Mucosa of descending colon (tissue), 3 donors: ENCODE measurements at places on chromosomes 4 and X. TPM values are rescaled to one million over a fixed set of nuclear protein-coding genes. Genes with fewer than 3 reads are reported as not detected.
A peak's percentile ranks its signal among the peaks of the same experiment; 100 is the strongest.

Gene CTAG1A
- total RNA-seq = not detected

Gene DUX4
- not detected for total RNA-seq

- DNase-seq = no peak
Measured at GRCh38 chr4:78766650-78767049, 9.5 kb upstream of the BMP2K start.

GRCh38 chr4:2927016-2927695 lies 36.0 kb downstream of the NOP14 start:
- DNase-seq = peak; percentile 25

Gene SGCB
- 23.8 TPM for total RNA-seq

- no peak for DNase-seq
Measured at GRCh38 chrX:118522230-118522926, 26.8 kb downstream of the DOCK11 start.

Gene WDR1
- total RNA-seq = 467 TPM

DNA sequence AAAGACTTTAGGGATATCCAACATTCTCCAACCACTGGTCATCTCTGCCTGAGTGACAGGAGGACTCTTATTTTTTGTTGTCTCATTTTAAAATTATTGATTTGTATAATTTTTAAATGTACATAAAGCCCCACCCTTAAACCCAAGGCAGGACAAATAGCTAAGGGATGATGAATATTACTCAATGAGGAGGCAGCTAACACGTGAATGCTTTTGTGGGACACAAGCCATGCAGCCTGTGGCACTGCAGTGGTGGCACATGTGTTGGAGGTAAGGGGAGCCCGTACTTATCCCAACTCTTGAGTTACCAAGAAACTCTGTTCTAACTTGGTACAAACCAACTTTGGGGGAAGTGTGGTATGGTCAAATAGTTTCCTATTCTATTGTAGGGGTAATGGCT lies 19.5 kb downstream of the MID1IP1 start:
- DNase-seq = no peak

GRCh38 chr4:182828360-182829025 lies 88.7 kb downstream of the DCTD start:
- no peak for DNase-seq

- no peak for DNase-seq
Measured at GRCh38 chrX:111101580-111101979, 5.6 kb downstream of the PAK3 start.

DNA sequence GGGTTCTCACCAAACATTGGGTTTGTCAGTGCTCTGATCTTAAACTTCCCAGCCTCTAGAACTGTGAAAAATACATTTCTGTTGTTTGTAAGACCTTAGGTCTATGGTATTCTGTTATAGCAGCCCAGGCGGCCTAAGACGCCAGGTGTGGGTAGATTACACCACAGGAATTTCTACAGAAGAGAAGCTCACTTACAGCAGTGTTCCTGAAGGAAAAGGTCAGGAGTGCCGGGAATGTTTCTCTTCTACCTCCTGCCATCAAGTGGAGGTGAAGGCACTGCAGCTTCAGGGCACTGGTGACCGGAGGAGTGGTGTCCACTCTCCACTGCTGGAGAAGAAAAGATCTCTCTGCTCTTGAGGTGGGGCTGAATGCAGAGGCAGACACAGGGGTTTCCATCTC lies 45.7 kb downstream of the FHDC1 start:
- no peak for DNase-seq

DNA sequence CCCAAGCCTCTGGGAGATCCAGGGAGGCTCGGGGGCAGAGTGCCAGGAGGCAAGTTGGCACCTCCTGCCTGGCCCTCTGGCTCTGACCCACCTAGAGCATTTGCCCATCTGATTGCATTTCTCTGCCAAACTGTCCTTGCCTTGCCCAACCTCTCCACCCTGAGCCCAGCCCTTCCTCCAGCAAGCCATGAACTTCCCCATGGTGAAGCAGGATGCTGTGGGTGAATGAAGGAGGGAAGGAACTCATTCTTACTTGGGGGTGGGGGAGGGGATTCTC lies 9.3 kb upstream of the CNGA2 start:
- DNase-seq = no peak

DNA sequence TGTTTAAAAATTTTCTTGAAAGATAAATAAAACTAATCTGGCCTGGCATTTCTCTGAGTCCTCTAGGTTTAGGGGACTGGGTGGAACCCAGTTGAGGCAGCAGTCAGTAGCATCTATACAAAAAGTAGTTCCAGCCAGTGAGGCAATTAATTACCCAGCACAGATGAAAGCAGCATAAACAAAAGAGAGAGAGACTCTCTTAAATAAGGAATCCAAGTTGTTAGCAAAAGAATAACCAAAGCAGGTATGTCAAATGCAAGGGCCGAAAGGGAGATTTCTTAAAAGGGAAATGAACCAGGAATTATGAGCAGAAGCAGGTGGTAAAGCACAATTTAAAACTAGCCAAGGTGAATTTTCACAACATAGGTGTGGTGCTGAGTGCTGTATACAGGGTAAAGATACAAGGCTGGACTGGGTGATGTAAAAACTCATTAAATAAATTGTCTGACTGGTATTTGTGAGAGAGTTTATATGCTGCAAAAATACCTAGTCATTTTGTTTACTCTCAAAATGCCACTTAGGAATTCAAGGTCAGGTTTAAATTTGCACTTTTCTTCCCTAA lies 94.6 kb upstream of the GALNT7 start:
- peak; percentile 12 for DNase-seq

DNA sequence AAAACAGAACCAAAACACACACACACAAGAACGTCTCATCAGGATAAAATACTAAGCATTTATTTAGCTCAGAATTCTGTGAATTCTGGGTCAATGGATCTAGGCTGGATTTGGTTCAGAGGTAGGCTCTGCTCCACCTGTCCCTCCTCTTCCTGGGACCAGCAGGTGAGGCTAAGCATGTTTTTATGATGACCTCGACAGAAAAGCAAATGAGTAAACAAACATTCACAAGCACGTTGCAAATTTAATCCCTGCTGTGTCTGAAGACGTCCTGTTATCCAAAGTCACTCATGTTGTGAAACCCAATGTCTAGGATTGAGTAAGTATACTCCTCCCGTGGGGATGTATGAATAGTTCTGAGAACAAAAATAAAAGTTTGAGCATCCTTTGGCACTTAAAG lies 371.4 kb upstream of the TECRL start:
- no peak for DNase-seq

- no peak for DNase-seq
Measured at GRCh38 chr4:7698584-7698983, 241.1 kb downstream of the AFAP1 start.

- DNase-seq = no peak
Measured at GRCh38 chr4:4432341-4433125, 45.6 kb downstream of the NSG1 start.

GRCh38 chr4:53314252-53314651 lies 51.6 kb downstream of the SCFD2 start:
- no peak for DNase-seq

Gene MAGEB4
- total RNA-seq = not detected

Gene DMP1
- total RNA-seq = not detected

DNA sequence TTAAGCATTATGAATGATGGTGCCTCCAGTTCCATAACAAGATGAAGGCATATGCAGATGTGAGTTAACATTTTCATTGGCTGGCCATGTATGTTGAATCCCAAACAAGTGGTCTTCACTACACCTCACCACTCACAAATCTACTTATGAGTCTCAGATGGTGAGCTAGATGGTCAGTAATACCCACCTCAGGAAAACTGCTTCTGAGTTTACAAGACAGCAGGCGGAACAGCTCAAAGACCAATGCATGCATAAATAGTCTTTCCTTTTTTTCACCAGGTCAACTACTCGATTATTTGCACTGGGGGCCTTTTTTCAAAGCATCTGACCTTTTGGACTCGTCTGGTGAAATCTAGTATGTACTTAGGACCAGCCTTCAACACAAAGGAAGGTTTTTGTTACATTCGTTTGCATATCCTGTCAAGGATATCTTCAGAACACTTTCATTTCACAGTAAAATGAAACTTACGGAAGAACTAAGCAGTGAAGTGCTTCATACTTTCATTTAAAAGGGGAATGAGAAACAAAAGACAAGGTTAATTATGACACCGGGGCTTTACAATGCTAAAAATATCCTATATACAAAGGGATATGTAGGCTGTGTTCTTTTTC lies 23.1 kb upstream of the TLR7 start:
- no peak for DNase-seq

GRCh38 chrX:150841456-150842197 lies 56.8 kb downstream of the CD99L2 start:
- no peak for DNase-seq

DNA sequence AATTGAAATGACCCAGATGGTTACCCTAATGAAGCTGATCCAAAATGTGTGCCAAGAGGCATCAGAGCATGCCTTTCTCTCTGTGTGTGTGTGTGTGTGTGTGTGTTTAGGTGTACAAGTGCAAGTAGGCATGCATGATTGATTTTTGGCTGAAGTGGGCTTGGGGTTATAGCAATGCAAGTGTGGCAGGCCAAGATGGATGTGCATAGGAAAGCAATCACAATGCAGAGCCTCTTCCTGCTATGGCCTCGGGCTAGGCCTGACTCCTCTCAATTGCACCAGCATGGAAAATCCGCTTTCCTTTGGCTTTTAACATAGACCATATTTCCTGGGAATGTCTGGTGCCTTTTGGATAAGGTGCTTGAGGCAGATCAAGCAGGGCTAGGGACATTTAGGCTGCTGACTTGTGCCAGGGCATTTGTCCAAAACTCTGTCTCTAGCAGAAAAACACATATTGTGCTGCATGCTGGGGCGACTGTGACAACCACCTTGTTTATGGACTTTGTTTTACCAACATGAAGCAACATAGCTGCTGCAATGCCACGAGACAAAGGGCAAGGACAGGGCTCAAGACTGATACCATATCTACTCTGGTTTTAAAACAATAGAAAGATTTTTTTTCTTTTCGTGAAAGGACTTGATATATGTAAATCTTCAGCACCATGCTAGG lies 395.7 kb downstream of the RAPGEF2 start:
- no peak for DNase-seq

DNA sequence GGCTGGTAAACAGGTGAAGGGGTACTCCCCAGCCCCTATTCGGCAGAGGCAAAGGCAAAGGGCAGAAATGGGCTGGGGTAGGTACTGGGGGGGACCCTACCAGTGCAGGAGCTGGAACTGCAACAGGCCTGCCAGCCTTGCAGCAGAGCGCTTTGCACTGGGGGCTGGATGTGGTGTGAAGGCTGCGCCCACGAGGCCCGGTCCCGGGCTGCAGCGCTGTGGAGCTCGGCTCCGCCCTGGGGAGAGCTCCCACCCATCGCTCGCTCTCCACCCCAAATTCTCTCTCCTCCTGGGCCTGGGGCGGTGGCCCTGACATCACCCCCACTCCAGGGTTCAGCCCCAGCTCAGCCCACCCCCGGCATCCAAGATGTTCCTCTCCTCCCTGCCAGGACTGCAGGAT lies 24.2 kb downstream of the IQSEC2 start:
- no peak for DNase-seq

- no peak for DNase-seq
Measured at GRCh38 chr4:173735049-173735448, 205.0 kb upstream of the HAND2 start.

DNA sequence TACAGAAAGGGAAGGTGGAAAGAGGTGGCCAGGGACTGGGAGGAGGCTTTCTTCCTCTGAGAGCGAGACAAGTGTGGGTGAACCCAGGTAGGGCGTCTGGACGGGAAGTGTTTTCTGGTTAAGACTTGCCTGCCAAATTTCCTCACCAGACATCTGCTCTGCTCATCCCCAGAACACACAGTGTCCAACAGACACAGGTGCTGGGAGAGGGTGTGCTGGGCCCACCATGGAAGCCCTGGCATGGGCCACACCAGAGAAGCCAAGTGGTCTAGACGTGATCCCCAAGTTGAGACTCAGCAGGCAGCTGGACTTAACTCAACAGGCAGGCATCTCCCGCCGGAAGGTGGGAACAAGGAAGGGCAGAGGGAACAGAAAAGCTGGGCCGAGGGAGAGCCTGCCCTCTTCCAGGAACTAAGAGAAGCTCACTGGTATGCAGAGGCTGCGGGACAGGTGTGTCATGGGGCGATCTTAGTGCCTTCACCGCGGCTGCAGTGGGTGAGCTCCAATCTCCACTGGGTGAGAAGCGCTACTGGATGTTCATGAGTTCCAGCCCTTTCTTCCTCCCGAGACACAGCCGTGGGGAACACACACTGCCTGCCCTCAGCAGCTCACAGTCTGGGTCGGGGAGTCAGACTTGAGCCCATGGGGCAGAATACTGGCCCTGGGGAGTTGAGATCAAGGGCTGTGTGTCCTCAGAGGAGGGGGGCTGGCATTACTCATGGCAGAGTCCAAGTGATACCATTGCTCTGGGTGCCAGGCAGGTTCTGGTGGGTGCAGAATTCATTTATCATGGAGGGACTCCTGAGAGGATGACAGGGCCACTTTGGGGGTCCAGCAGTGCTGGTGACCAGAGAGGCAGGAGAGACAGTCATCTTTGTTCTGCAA lies 110.2 kb downstream of the CPZ start:
- no peak for DNase-seq

DNA sequence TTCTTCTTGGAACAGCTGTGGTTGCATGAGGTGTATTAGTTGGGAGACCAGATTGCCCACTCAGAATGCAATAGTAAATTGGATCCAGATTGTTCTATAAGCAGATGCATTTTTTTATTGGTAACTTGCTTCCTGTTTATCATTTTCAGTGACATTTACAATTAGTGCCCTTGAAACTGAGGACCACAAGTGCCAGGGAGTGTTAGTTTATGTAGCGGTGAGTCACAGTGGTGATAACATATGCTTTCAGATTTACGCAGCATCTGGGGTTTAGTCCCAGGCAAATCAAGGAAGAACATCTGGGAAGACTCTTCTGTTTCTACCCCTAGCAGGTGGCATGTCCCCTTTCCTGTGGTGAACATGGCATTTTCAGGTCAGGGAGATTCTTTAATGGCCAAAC lies 24.1 kb downstream of the FRMPD4 start:
- DNase-seq = no peak
